Urothelium cell line (cell line): ENCODE measurements at places on chromosomes 4 and X.

DNA sequence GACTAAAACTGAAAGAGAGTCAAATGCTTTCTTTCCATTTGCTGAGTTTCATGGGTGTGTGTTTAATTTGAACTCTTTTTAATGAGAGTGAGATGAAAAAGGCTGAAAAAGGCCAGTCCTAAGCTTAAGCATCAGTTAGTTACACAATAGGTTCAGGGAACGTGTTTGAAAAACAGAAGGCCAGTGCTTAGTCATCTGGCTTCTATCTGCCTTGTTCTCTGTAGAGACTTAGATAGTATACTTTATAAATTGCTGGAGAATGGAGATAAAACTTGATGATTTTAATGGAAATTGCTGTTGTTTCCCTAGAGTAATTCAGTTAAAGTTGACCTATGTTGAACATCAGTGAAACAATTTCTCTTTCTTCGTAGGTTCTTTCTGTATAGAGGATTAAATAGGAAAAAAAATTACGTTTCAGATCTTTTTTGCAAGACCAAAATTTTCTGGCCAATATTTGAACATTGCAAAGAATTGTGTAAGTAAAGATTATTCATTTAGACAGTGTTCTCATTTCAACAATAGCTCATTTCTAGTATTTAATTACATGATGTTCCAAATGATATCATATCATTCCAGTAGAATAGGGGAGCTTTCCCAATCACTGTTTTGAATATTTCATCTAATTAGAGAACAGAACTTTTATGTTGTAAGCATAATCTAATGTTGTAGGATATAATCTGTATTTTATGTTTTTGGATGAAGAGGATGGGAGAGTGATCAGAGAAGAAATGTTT is 1088.8 kb downstream of the ADGRL3 start:
- no peak for DNase-seq

- peak; percentile 64 for DNase-seq
Measured at GRCh38 chrX:38233891-38234667, 13.4 kb upstream of the SRPX start.

DNA sequence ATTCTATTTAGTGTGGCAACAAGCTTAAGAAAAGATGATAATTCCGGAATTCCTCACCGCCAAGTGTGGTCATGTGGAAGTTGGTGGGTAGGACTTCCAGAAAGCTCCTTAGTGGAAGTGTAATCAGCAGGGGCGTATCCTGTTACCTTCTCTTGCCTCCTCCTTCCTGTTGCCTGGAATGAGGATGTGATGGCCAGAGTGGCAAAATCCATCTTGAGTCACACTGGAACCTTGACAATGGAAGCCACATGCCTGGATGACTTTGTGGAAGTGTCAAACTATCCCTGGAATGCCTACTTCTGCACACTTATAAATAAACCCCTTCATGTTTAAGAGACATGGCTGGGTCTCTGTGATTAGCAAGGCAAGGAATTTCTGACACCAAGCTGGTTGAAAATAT is 191.0 kb downstream of the PRDM5 start:
- no peak for DNase-seq

DNA sequence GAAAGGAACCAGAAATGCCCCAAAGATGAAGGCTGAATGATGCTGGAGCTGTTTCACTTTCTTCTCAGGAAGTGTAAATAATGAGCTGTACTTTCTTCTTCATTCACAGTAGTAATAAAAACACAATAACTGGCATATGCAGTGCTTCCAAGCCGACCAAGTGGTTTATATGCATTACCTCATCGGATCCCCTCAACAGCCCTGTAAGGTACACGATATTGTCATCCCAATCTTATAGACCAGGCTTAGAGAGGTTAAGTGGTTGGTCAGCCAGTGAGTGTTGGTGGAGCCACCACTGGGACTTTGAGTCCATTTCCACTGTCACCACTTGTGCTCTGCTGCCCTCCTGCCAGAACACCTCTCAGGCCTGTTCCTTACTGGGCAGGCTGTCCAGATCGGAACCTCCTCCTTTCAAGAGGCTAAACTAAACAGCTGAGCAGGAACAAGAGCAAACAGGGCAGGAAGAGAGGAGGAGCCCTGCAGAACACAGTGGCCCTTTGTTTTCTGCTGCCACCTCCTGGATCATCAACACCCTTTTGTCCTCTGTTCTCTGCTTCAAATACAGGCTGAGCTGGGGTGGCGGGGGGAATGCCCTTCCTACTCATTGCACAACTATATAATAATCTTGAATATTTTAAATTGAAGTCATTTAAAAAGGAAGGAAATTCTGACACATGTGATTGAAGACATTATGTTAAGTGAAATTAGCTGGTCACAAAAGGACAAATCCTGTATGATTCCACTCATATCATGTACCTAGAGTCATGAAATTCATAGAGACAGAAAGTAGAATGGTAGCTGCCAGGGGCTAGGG is 112.5 kb upstream of the ATP6AP2 start:
- peak; percentile 71 for DNase-seq

DNA sequence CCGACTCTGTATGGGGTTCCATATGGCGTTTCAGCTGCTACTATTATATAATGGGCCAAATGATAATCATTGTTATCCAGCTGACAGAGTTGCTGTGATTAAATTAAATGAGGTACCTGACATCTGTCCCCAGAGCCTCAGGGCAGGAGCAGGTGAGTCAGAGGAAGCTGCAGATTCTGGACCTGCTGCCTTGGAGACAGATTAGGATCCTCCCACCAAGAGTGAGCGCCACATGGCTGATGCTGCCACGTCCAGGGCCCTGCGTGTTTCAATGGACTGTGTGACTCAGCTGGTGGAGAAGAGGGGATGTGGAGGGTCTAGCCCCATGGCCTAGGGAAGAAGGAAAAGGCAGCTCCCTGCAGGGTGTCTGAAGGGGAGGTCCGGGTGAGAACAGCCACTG is 28.3 kb upstream of the UXT start:
- no peak for DNase-seq

DNA sequence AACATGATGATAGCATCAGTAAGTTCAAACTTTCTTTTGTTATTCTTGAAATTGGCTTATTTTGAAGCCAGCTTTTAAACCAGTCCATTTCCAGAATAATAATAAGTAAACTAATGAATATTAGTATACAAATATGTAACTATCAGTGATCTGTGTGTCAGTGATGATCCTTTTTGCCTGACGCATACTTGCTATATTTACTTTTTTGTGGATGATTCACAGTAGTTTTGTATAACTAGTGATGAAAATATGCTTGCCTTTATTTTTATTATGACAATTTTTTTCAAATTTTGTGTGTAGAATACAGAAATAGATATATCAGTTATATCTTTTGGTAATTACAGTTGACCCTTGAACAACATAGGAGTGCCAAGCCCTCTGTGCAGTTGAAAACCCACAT is 49.5 kb downstream of the USP53 start:
- DNase-seq: no peak

DNA sequence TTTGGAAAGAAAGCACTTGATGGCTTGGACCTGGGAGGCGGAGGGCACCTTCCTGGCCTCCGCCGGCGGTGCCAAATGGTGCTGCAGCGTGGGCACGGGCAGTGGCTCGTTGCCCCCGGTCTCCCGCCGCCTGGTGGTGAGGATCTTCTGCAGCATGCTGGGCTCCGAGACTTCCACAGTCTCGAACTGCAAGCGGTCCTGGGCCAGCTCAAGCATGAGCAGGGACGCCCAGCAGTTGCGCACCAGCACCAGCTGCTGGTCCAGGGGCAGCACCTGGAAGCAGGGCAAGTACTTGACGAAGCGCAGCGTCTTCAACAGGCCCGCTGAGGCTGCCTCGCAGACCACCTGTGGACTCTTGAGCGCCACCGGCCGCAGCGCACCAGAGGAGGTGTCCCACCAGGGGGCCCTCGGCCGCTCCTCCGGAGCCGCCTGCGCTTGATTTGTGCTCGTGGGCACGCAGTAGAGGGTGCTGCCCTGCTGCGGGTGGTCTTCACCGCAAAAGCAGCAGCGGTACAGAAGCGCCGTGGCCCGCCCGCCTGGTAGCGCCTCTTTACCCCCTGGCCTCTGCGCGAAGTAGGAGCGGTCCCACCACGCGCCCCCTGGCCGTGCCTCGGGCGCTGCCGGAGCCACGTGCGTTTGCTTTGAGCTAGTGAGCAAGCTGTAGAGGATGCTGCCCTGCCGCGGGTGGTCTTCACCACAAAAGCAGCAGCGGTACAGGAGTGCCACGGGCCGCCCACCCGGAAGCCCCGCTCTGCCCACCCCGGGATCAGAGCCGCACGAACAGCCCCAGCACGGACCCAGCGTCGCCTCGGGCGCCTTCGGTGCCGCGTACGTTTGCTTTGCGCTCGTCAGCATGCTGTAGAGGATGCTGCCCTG is 689 bp downstream of the NR0B1 start:
- peak; percentile 33 for DNase-seq

GRCh38 chrX:44997888-44998287 is 124.9 kb downstream of the KDM6A start:
- no peak for DNase-seq

DNA sequence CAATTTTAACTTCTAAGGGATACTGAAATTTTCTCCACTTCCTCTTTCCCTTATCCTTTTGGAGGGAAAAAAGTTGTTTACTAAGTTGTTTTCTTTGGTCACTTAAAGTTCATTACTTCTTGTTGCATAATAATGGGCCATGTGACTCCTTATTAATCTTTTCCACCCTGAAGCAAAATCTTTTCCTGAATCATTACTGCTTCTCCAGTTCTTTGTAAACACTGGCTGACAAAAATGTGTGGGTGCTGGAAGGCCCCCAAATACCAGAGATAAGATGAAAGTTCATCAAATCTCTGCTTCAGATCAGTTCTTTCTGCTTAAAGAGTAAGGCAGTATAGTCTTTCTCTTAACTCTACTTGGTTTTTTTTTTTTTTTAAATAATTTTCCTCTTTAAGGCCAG is 108.9 kb upstream of the NHS start:
- no peak for DNase-seq

DNA sequence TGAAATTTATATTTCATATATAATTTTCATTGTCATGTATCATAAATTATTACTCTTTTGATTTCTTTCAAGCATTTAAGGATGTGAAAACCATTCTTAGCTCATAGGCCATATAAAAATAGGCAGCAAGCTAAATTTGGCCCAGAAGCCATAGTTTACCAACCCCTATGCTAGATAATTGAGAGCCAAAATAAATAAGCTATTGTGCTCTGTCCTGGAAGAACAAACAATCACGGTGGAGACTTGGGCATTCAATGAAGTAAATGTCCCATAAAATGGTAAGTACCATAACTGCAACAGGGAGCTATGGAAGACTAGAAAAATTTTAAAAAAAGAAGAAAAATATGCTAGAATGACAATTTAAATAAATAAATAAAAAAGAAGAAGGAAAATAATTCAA is 60.9 kb upstream of the PACRGL start:
- no peak for DNase-seq

GRCh38 chr4:184096561-184097240 is 121.0 kb downstream of the ENPP6 start:
- DNase-seq: no peak

DNA sequence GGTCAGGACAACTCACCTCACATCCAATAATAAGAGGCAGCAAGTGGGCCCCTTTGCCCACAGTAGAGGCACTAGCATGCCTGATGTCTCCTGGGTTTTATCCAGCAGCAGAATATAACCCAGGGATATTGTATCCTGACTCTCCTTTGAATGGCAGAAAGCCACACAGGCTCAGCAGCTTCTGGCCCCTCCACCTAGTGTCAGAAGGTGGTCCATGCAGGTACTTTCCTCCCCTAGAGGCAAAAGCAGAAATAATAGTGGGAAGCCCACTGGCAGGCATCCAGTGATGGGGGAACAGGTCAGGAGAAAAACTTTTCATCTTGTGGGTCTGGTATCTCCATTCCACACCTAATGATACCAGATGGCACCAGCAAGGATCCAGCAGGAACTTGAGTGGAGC is 75.5 kb upstream of the IRS4 start:
- DNase-seq: peak; percentile 0

- no peak for DNase-seq
Measured at GRCh38 chr4:77073106-77073809, 2.5 kb downstream of the CCNI start.

DNA sequence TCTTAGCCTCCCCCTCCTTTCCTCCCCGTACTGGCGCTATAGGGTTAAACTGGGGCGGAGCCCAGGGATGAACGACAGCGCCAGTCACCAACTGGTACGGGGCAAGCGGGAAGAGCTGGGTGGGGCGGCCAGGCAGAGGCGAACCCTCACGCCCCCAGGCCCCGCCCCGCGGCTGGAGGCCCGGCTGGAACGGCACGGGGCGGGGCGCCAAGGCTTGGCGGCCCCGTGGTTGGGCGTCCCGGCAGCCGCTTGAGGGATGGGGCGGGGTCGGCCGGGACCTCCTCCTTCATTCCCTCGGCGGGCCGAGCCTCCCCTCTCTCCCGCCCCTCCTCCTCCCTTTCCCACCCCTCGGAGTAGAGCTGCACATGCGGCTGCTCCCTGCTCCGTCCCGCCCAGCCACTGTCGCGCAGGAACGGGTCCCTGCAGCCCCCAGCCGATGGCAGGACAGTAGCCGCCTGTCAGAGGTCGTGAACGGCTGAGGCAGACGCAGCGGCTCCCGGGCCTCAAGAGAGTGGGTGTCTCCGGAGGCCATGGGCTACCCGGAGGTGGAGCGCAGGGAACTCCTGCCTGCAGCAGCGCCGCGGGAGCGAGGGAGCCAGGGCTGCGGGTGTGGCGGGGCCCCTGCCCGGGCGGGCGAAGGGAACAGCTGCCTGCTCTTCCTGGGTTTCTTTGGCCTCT is at the start of gene EDA:
Gene EDA, plus strand, starts transcription at position 335 of the 678 bp plus-strand sequence.
- peak; percentile 91 for DNase-seq

DNA sequence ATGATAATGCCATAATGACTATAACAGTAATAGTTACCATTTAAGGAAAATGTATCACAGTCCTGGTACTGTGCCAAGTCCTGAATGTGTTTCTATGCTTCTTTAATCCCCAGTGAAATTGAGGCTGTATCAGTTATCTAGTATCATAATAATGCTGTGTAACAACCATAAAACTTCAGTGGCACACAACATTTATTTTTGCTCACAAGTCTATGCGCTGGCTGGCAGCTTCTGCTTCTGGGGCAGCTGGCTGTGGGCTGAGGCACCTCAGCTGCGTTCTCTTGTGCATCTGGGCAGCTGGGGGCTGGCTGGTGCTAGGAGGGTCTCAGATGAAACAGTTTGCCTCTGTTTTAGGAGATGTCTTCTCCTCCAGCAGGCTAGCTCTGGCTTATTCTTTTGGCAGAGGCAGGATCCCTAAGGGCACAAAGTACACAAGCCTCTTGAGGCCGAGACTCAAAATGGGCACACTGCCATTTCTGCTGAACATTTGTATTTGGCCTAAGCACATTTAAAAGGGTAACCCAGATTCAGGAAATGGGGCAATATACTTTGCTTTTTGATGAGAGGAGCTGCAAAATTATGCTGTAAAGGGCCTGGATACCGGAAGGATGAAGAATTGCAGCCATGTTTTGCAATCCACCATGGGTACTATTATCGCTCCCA is 62.6 kb upstream of the DHX15 start:
- no peak for DNase-seq

- DNase-seq: peak; percentile 80
Measured at GRCh38 chr4:112523764-112524505, 8.0 kb upstream of the NEUROG2 start.

GRCh38 chrX:148380650-148381561 is 119.5 kb upstream of the AFF2 start:
- no peak for DNase-seq

GRCh38 chr4:87499403-87500091 is 29.6 kb downstream of the SPARCL1 start:
- DNase-seq: no peak

- no peak for DNase-seq
Measured at GRCh38 chr4:113445286-113445685, 316.3 kb downstream of the CAMK2D start.
